CD4-positive, alpha-beta memory T cell (primary cell): ENCODE measurements at places on chromosomes 4 and X.

DNA sequence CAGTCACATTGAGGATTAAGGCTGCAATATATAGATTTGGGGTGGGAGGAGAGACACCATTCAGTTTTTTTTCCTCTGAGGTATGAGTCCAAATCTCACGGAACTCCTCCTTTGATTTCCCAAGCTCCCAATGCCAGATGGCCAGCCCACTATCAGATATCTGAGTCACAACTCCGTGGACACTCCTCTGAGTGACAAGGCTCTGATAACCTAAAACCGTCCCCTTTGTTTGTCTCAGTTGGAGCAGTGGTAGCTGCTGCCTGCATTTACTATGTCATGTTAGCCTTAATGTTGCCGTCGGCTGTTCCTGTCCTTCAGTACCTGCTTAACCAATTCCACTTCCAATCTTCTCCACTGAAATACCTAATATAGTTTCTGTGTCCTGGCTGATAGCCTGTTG lies 107.3 kb downstream of the DTHD1 start:
- DNase-seq: no peak

- no peak for DNase-seq
These were observed 413.1 kb downstream of the NKX6-1 start for GRCh38 chr4:84085986-84086385.

- DNase-seq: no peak
These were observed 116.7 kb downstream of the GPC3 start for GRCh38 chrX:133868682-133869081.

- DNase-seq: no peak
These were observed 1.8 kb upstream of the BCORL1 start for GRCh38 chrX:129980540-129981199.

- no peak for DNase-seq
These were observed 31.2 kb upstream of the GYPA start for GRCh38 chr4:144171697-144172096.

GRCh38 chrX:53317365-53318069 lies 36.1 kb upstream of the IQSEC2 start:
- DNase-seq: peak; percentile 70

DNA sequence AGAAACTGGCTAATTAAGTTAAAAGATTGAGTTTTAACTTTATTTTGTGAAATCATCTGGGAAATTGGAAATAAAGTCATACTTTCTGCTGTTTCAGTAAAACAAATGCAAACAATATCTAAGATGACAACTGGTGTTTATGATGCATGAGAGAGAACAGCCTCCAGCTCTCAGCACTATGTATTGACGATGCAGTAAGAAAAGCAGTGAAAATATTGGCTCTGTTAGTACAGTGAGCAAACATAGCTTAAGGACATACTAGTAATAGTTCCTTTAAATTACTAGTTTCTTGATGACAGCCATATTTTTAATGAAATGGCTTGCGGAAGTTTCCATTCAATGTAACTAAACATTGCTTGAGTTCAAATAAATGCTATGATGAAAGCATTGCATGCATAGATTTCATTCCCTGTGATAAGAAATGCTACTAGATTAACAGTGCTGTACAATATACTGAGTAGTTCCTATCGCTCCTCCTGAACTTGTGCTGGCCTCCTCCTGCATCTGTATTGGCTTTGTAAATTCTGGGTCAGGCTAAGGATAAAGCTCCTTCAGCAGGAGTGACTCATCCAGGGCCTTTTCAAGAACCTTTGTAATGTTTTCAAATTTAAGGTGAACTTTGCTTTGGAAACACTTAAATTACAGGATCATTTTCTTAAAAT lies 11.6 kb downstream of the ARHGAP24 start:
- DNase-seq: no peak
